Liver (tissue), 10 donors: ENCODE measurements at places on chromosomes 4 and X.
A peak's percentile ranks its signal among the peaks of the same experiment; 100 is the strongest.

GRCh38 chrX:13689741-13690211, 848 bp downstream of the RAB9A start:
- no peak for DNase-seq

- DNase-seq, result no peak
Measured at GRCh38 chr4:73376976-73377375, 27.1 kb upstream of the ALB start.

DNA sequence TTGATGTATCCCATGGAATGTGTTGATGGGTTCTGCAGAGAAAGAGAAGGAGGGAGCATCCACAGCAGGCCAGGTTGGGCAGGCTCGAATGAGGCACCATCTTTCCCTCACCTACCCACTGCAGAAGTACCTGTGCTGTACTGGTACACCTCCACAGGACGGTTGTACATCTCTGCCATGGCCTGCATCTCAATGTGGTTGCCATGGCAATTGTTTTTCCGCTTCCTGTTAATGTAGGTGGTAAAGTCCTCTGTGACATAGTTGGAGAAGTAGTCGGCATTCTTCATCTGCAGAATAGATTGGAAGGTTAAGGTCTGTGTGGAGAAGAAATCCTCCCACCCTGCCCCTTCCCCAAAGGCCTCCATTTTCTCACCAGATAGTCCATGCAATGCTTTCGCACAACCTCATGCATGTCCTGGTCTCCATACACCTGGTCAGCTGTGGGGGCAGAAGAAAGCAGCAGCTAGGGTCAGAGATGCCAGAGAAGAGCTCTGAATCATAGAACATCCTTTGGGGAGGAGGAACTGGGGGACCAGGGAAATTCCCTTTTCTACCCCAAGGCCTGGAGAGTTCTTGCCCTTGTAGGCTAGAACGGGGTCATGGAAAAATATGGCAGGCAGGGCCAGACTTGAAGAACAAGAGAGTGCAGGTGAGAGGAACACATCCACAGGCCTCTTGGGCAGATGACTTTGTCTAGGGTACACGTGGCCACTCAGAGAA, 15.9 kb upstream of the PIM2 start:
- no peak for DNase-seq

DNA sequence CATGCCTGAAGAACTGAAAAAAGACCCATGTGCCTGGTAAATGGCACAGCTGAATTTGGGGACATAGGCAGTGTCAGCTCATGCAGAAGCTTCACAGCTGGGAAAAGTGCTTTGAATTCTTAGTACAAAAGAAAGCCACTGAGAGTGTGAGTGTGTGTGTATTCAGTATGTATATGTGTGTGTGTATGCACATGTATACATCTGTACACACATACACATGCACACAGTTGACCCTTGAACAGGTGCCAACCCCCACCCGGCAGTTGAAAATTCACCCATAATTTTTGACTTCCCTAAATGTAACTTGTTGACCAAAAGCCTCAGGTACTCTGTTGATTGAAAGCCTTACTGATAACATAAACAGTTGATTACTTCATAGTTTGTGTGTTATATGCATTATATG, 49.5 kb upstream of the ENPP6 start:
- peak; percentile 21 for DNase-seq

GRCh38 chrX:123185721-123186120, 1.6 kb downstream of the GRIA3 start:
- no peak for DNase-seq

- DNase-seq, result no peak
Measured at GRCh38 chrX:107684956-107685385, 56.7 kb downstream of the PRPS1 start.

DNA sequence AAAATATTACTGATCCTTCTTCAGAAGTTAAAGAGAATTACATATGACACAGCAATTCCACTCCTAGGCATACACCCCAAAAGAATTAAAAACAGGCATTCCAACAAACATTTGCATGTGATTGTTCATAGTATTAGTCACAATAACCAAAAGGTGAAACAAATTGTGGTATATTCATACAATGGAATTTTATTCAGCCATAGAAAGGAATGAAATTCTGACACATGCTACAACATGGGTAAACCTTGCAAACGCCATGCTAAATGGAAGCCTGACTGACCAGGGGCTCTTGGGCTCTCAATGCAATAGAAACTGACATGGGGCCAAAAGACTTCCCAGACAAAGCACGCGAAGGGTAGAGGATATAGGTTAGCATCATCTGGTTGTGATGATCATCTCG, 62.1 kb upstream of the S100G start:
- no peak for DNase-seq

DNA sequence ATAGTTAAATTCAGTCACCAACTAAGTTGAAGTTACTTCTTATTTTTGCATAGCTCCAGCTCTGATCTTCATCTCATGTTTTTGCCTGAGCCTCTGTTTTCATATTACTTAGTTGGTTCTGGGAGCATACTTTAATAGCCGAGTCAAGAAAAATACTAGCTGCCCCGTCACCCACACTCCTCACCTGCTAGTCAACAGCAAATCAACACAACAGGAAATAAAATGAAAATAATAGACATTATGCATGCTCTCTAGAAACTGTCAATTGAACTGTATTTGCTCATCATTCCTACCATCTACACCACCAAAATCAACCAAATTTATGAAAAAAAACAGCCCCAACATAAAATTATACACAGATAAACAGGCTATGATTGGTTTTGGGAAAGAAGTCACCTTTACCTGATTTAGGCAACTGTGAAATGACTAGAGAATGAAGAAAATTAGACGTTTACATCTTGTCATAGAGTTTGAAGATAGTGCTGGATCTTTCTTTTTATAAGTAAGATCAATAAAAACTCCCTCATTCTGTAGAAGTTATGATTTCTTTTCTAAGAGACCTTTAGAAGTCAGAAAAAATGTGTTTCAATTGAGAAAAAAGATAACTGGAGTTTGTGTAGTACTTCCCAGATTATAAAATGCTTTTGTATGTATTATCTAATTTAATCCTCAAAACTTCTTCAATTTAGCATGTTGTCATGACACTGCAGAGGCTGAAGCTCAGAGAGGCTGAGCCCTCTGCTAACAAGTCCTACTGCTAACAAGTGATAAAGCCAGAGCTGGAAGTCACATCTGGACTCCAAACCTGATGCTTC, 7.0 kb downstream of the ALB start:
- DNase-seq, result no peak

GRCh38 chr4:60683973-60684372, 516.2 kb upstream of the ADGRL3 start:
- no peak for DNase-seq

GRCh38 chr4:100823066-100823992, 305.5 kb upstream of the EMCN start:
- no peak for DNase-seq

- DNase-seq, result no peak
Measured at GRCh38 chrX:37692918-37693317, 7.3 kb downstream of the XK start.

GRCh38 chr4:146975527-146975926, 29.9 kb upstream of the TTC29 start:
- no peak for DNase-seq

- DNase-seq, result no peak
Measured at GRCh38 chr4:174523025-174523693, 871 bp upstream of the HPGD start.

- DNase-seq, result no peak
Measured at GRCh38 chrX:37776283-37776986, 3.4 kb upstream of the CYBB start.

DNA sequence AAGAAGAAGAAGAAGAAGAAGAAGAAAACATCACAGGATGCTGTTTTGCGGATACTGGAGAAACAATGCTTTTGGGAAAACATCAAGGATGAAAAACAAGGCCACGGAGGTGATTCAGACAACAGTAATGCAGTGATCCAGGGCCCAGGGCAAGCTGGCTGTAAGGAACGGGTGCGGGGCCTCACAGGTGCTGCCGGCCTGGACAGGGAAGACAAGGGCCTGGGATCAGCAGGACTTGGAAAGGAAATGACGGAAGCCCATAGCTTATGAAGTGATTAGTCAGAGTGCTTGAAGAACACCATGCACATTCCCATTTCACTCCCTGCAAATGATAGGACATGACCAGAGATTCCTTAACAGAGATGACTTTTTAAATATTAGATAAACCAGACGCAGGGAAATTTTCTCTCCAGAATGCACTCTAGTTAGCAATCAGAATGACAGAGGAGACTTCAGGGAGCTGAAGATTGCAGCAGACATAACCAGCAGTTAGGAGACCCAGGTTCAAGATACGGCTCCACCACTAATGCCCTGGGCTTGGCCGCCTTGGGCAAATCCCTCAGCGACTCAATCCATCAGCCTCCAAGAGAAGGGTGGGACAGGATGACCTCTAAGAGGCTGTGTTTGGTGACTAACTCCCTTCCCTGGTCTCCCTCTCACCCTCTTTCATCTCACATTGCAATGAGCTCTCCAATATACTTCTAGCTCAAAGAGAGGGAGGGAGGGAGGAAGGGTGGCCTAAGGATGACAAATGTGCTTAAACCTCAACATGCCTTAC, 54.1 kb downstream of the APBB2 start:
- no peak for DNase-seq
